ENCODE measurements at places on chromosomes 4 and X.

DNA sequence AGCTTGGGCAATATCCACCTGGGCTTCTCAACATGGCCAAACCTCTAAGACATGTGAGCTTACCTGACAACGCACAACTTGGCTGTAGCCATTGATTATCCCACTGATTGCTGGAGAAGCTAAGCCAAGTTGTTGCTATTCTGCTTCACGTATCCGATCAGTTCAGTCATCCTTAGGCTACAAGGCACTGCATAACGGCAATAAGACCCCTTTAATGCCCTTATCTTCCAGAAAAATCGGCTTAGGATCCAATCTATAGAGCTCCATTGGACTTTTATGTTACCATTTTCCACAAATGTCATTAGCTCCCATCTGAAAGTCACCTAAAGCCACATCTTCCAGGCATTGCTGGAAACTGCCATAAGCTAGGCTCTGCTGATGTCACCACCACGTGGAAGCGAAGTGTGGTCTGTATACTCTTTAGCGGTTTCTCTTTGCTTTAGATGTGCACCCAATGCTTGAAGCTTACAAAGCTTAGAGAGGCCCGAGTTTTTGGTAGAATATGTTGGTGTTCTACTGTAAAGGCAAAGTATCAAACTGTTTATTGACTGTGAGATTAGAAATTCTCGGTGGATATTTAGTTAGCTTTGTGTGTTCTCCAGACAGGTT is 163.1 kb downstream of the CPE start:
- no peak for DNase-seq

- DNase-seq, result no peak
Measured at GRCh38 chrX:106159861-106160282, 8.2 kb upstream of the PWWP3B start.

GRCh38 chr4:67550451-67550850 is 5.1 kb upstream of the CENPC start:
- DNase-seq, result no peak

GRCh38 chr4:5814421-5814820 is 78.5 kb downstream of the CRMP1 start:
- DNase-seq, result no peak

DNA sequence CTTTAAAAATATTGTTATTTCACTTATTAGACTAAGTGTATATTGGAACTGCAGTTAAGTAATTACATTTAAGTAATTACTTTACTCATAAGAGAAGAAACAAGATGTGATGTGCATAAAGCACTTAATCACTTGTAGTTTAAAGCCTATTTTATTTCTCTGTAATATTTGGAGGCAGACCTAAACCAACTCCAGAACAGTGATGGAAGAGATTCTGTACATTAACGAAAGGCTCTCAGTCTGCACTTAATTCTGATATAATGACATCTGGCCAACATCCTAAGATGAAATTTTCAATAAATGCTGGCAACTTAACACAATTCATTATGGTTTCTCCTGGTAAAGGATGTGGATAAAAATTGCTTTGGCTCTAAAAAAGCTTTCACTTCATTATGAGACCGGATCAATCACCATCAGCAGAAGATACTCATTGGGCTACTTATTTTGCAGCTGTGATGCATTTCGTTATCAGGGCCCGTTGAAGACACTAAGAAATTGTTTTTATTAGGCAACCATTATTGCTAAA is 342.6 kb downstream of the C4orf33 start:
- no peak for DNase-seq

GRCh38 chrX:153922932-153923857 is 2.9 kb downstream of the ARHGAP4 start:
- no peak for DNase-seq
